ENCODE measurements at places on chromosomes 6 and 20.
A peak's percentile ranks its signal among the peaks of the same experiment; 100 is the strongest.

GRCh38 chr20:62266340-62266739 lies 28.0 kb downstream of the OSBPL2 start:
- no peak for DNase-seq

DNA sequence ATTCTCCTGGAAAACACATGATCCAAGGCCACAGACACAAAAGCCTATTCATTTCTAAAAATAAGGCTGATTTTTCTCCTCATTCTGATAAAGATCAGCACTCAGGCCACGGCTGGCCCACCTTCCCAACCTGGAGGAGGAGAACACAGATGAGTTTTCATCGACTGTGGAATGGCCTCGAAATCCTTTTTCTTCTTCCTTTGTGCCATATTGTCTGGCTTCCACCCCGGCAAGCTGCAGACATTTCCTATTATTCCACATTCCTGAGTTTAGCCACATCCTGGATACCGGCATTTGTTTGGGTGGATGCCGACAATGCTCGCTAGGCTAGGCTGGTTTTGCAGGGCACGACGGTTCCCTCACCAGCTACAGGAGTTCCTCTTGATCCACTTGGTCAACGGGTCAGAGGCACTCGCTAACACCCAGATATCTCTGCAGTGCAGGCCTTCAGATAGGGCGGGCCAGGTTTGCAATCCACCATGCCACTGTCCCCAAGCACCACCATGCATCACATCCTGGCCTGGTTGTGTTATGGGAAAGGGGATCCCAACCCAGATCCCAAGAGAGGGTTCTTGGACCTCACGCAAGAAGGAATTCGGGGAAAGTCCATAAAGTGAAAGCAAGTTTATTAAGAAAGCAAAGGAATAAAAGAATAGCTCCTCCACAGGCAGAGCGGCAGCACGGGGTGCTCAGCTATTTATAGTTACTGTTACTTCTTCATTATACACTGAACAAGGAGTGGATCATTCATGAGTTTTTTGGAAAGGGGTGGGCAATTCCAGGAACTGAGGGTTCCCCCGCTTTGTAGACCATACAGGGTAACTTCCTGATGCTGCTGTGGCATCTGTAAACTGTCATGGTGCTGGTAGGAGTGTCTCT lies 4.2 kb upstream of the CTSZ start:
- no peak for DNase-seq

DNA sequence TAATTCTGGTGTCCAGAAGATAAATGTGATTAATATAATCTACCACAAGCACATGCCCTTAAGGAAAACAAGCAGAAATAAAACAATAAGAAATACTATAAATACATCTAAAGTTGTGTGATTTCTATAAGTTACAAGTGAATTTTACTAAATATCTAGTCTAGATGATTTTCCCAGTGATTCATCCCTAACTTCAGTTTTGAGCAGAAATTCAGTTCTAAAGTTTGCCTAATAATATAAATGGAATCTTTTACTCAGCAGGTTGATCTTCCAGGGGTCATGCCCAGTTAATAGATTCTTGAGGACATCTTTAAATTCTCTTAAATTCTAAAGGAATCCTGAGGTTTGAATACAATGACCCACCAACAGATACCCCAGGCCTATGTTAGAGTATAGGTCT lies 37.3 kb downstream of the PDE7B start:
- DNase-seq, result no peak

- no peak for DNase-seq
Observed at GRCh38 chr20:8860011-8860495, 208.8 kb upstream of the PLCB4 start.

- DNase-seq, result no peak
Observed at GRCh38 chr20:23363257-23363649, 1.3 kb downstream of the GZF1 start.

DNA sequence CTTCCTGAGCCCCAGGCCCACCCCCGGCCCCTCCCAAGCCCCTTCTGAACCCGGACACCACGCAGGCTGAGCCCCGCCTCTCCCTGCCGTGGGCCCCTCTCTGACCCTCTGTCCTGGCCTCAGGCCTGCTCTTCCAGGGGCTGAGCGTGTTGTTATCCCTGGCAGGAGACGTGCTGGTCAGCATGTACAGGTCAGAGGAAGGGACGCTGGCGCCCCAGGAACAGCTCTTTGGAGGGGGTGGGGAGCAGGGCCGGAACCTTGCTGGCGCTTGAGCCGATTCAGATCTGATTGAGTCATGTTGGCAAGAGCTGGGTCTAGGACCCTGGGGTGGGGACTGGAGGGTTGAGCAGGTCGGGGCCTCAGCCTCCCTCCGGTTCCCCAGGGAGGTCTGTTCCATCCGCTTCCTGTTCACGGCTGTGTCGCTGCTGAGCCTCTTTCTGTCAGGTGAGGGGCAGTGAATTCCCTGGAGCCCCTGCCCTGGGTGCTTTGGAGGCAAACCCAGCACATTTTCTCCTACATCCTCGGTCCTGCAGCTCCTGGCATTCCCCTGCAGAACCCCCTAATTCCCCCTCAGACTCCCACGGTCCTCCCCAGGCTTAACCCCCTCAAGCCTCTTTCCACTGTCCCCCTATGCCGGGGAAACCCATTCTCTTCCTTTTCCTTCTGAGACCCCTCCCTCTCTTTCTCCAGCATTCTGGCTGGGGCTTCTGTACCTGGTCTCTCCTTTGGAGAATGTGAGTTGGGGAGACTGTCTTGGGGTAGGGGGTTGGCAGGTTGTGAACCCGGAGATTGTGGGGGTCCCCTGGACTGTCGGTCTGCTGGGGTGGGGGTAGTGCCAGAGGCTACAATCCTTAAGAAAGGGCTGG lies 2.0 kb downstream of the SPAG4 start:
- DNase-seq, result peak; percentile 96

DNA sequence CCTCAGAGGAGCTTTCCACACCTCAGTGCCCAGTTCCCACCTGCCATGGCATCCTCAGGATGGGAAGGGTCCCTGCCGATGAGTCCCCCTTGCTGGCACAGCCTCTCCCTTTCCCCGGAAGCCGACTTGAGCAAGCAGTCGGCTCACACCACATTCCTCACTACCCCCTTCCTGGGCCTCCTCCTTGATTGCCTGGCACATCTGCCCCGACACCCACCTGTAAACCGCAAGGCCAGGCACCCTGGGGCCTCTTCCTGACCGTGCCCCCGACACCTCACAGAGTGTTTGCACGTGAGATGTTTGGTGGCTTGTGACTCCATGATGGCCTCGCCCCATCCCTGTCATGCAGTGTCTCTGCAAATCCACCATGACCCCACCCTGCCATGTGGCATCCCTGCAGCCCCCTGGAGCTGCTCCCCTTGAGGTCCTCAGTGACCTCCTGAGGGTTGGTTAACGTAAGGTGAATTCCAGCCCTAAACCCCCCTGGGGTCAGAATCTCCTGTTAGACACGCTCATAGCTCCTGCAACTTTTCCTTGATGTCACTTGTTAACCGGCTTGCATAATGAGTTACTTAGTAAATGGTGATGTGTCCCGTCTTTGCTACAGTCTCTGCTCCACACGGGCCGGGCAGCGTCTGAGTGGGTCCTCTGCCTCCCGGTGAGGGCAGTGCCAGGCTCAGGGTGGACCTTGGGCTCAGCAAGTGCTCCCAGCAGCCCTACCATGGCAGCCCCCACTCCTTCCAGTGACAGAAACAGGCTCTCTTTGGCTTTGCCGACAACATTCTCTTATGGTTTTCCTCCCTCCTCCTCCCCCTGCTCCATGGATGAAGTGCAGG lies 115.9 kb upstream of the FRMD1 start:
- no peak for DNase-seq

DNA sequence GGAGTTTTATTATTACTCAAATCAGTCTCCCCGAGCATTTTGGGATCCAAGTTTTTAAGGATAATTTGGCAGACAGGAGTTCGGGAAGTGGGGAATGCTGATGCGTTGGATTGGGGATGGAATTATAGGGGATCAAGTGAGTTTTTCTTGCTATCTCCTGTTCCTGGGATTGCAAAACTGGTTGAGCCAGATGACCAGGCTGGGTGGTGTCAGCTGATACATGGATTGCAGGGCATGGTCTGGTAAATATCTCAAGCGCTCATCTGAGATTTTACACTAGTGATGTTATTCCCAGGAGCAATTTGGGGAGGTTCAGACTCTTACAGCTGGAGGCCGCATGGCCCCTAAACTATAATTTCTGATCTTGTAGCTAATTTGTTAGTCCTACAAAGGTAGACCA lies 54.7 kb downstream of the ENPP1 start:
- no peak for DNase-seq

- no peak for DNase-seq
Observed at GRCh38 chr20:63565021-63565698, 8.9 kb downstream of the HELZ2 start.

- DNase-seq, result no peak
Observed at GRCh38 chr20:44135417-44136204, 51.4 kb downstream of the JPH2 start.

DNA sequence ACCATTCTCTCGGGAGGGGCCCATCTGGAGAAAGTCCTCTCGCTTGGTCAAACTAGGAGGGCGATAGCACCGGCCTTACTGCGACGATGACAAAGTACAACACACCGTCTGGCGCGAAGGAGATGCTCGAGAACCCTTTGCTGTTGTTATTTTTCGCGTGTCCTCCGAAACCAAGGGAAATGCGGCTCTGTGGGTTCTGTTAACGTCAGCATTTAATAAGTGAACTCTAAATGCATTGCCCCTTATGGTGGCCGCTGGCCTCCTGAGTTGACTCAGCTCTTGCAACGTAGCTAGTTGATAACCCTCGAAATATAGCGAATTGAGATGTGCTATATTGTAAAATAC lies 577 bp upstream of the SCAND1 start:
- peak; percentile 70 for DNase-seq

GRCh38 chr6:15690510-15690909 lies 27.7 kb upstream of the DTNBP1 start:
- no peak for DNase-seq

DNA sequence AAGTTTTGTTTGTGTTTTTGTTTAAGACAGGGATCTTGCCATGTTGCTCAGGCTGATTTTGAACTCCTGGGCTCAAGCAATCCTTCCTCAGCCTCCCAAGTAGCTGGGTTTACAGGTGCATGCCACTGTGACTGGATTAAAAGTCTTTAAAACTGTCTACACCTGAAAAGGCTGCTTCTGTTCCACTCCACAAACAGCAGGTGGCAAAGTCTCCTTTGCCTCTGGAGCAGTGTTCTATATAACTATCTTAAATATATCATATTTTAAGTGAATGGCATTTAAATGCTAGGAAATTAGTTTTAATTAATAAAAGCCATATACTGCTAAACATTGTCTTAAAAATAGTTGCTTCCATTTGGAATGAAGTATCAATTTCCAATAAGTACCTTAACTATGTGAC lies 89.2 kb upstream of the BCLAF1 start:
- DNase-seq, result peak; percentile 14

DNA sequence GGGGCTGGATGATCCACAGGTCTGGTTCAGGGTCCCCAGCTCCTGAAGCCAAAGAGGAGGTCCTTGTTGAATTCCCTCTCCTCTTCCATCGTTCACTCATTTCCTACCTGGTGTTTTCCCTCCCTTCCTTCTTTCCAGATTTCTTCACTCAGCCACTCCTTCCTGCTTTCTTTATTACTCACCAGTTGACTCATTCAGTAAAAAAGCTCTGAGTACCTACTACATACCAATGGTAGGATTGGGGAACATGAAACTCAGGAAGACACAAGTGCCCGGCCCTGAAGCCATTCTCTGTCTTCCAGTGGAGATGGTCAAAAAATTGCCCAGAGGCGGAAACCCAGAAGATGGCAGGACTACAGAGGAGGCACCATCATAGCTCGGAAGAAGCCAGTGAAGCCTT lies 11.9 kb upstream of the NSFL1C start:
- DNase-seq, result no peak

- DNase-seq, result no peak
Observed at GRCh38 chr6:107331409-107332386, 127.7 kb downstream of the PDSS2 start.

GRCh38 chr6:41718828-41719227 lies 16.6 kb downstream of the TFEB start:
- DNase-seq, result no peak

DNA sequence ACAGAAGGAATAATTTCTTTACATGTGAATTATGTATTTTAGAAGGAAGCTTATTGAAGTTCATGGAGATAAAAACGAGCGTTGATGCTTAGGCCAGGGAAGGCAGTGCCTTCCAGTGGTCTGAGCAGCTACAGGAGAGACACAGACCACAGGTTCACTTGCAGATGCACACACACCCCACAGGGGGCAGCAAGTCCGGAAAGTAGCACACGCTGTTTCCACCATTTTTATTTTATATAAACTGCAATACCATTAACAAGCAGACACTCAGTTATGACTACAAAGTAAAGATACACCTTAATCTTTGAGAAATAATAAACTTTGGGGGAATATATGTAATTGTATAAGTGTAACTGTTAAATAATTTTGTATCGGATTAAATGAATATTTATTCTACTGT lies 13.5 kb upstream of the DACT2 start:
- DNase-seq, result peak; percentile 20

GRCh38 chr20:32482143-32482441 lies 103.0 kb downstream of the NOL4L start:
- no peak for DNase-seq

GRCh38 chr6:127582777-127583462 lies 5.9 kb downstream of the C6orf58 start:
- DNase-seq, result no peak

DNA sequence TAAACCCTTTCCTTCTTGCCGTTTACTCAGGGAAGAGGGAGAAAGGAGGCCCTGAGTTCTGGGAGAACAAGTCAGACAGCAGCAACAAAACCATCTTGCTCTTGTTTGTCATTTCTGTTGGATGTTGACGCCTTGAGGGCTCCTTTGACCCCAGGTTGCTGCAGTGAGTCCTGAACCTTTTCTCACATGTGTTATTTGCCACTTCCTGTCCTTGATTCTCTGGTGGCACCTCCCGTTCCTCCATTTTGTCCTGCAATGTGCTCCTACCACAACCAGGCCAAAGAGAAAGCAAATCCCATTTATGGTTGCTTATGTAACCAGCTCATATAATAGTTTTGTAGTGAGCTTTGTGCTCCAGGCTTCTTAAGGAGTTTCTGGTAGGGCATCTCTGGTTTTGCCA lies 66.6 kb upstream of the ADGRF4 start:
- no peak for DNase-seq

- DNase-seq, result no peak
Observed at GRCh38 chr20:33681728-33682353, 4.3 kb downstream of the E2F1 start.

DNA sequence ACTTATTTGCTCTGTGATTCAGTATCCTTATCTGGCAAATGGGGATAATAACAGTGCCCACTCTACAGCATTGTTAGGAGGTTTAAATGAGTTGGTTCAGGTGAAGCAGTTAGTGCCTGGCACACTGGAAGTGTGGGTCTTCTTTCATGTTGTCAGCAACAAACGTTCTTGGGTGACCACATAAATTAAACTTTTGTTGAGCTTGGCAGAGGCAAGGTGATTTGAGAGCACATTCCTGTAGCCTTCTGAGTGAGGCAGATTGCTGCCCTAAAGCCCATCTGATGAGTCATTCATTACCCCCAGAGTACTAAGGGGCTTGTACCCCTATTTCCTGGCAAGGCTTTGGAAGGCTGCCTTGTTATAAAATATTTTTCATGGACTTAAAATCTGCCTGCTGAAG lies 25.8 kb downstream of the SEC23B start:
- DNase-seq, result no peak

DNA sequence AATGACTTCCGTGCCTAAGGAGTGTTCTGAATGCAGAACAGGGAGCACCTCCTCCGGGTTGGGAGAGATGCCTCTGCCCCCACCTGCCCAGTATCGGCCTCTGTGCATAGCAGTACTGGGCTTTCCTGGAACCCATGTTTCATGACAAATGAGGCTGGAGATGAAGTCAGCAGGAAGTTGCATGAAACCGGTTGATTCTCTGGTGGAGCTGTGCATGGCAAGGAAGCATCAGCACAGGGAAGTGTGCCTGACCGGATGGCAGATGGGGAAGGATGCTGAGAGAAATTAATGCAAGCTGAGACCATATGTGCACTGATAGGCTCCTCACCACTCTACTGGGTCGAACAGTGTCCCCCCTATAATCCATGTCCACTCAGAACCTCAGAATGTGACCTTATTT lies 155.5 kb downstream of the CDH26 start:
- DNase-seq, result no peak

Data from NB4 (cell line).